Renal cortex interstitium (tissue), 15 donors: ENCODE measurements at places on chromosomes 5 and 9. TPM values are rescaled to one million over a fixed set of nuclear protein-coding genes. Genes with fewer than 3 reads are reported as not detected.

The PCDHA1 gene
- polyA plus RNA-seq, result not detected

The SLCO6A1 gene
- polyA plus RNA-seq, result not detected

DNA sequence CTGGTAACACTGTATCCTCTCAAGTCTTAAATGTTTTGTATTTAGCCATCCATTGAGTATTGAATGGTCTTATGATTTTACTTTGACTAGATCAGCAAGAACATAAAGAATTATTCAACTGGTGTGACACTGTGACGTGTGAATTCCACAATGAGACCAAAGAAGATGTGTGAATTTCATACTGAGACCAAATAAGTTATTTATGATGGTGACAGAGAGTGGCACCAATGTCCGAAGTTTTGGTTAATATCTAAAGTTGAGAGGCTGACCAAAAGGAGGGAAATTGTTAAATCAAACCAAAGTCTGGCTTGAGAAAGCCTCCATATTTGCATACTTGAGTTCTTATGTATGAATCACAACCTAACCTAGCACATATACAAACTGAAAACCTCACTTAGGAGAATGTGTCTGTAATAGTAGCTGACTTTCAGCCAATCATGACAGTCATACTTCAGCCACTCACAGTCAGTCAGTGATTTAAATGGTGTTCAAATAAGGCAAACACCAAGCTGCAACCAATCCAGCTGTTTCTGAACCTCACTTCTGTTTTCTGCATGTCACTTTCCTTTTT is 31.5 kb upstream of the FAM170A start:
- no peak for DNase-seq

- DNase-seq, result no peak
These were observed 27.6 kb downstream of the CEP72 start for GRCh38 chr5:639584-640213.

DNA sequence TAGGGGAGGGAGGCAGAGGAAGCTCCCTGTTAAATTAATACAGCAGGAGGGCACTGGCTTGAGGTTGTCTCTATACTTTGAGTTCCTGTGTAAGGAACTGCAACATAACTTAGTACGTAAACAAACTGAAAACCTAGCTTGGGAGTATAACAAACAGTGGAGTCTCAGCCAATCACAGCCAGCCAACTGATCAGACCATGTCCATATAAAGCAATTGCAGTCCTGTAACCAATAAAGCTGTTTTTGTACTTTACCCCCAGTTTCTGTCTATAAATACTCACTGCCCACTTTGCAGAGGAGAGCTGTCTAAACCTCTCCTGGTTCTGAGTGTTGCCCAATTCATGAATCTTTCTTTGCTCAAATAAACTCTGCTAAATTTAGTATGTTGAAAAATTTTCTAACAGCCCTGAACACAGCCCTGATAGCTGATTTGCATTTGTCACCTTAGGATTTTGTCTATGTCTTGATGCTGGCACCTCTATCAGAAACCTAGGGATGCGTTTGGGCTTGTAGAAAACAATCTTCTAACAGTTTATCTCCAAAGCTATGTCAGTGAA is 39.9 kb downstream of the GDNF start:
- no peak for DNase-seq

- DNase-seq, result no peak
These were observed 15.8 kb upstream of the TIFAB start for GRCh38 chr5:135467871-135468485.

DNA sequence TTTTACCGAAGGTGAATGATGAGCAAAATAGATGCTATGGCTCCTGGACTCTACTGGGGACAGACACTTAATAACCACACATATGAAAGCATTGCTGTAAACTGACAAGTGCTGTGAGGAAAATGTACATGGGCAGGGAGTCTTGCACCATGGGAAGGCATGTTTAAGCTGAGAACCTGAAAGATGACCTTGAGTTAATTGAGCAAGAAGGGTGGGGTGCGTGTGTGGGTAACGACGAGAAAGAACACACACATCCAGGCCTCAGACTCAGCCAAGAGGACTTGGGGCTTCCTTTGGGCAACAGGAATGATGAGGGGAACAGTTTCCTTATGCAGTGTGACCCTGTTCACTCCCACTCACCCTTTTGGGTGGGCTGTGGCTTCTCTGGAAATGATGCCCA is 73.1 kb downstream of the HSPA4 start:
- DNase-seq, result no peak

GRCh38 chr9:125990793-125991220 is 243.6 kb downstream of the PBX3 start:
- no peak for DNase-seq
